ENCODE measurements at places on chromosomes 7 and 10.

DNA sequence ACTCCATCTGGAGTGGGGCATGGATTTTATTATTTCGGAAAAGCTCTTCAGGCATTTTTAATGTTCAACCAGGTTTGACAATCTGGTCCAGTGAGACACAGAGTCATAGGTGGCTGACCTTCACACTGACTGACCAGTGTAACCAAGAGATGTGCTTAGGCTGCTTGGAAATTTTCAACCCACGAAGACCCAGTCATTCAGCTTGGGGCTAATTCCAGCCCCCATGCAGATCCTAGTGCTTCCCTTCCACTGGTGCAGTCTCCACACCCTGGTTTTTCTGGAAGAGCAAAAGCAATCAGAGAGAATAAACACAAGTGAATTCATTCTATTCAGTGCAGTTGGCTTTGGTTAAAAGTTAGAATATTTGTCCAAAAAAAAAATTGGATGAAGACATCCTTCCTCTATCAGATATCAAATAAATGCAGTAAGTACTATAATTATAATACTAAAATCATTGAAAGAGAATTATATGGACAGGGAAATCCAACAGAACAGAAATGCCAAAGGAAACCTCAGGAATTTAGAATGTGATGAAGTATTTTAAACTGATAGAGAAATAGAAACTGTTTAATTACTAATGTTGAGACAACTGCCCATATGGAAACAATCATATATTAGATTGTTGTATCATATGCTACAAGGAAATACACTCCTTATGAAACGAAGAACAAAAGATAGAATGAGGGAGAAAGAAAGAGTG is 178.0 kb downstream of the NPSR1 start:
- DNase-seq = no peak

DNA sequence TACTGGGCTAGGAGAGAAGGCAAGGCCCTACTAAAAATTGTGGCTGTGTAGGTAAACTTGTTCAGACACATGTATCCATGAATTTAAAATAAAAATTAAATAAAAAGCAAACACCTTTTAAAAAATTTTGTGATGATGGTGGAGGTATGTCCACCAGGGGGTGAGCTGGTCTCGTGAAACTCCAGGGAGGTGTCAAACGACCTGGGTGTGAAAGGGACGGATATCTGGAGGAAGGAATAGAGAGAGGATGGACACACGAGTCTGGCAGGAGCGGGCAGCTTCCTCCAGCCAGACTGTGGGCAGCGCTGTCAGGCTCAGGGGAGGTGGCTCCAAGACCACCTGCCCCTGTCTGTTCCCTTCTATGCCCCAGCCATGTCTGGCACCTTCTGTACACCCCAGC is 34.8 kb upstream of the DMBT1 start:
- DNase-seq = no peak

GRCh38 chr10:7659560-7659959 is 7.2 kb downstream of the ITIH5 start:
- no peak for DNase-seq

DNA sequence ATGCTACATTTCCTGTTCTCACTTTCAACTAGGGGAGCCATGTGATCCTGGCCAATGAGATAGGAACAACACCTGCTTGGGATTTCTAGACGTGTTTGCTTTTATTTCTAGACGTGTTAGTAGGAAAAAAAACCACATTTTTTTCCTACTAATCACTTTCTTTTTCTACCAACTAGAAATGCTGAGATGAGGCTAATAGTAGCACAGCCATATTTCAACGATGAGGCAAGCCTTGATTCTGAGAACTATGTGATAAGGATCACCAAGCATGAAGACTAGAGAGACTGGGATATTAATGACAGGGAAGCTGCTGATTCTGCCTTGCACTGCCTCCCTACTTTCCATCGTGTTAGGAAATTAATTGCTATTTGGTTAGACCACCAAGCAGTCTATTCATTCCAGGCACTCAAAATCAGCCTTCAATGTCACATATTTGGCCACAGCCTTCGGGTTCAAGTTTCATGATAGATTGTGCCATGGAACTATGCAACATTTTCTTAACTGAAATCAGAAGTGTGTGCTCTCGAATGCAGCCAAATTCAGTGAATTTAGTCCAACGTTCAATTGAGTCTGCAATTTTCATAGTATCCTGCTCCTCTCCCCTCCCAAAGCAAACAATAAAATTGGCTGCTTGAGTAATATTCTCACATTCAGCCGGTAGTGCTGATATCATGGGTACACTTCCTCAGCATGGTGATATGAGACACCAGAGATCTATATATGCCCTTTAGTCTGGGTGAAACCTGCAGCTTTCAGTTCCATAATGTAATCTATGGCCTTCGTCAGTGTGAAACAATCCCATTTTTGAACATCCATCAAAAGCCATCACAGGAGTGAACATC is 98.1 kb downstream of the GPR37 start:
- no peak for DNase-seq

GRCh38 chr10:1425879-1426278 is 311.4 kb downstream of the ADARB2 start:
- no peak for DNase-seq

DNA sequence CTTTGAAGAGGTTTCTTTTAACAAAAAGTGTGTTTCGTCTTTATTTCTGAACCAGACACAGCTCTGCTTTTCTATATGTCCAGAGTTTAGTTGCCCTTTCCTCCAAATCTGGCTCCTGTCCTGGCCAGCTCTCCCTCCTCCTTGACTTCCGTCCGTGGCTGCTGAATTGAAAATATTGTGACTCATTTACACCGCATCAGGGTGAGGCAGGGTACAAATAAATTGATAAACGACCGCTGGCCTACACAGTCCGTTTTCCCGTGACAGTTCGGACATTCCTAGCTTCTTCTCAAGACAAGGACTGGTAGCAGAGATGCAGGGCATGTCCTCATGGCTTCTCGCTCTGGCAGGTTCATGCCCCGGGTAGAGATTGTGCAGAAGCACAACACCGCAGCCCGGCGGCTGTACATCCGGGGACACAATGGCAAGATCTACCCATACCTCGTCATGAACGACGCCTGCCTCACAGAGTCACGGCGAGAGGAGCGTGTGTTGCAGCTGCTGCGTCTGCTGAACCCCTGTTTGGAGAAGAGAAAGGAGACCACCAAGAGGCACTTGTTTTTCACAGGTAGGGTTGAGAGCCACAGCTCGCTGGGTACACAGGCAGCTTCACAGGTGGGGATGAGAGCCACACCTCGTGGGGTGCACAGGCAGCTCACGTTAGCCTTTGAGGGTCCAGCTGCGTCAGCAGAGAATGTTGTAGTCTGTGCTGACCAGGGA is 126.6 kb downstream of the TRRAP start:
- no peak for DNase-seq

- DNase-seq = no peak
Observed at GRCh38 chr7:27314111-27314510, 71.5 kb downstream of the EVX1 start.

DNA sequence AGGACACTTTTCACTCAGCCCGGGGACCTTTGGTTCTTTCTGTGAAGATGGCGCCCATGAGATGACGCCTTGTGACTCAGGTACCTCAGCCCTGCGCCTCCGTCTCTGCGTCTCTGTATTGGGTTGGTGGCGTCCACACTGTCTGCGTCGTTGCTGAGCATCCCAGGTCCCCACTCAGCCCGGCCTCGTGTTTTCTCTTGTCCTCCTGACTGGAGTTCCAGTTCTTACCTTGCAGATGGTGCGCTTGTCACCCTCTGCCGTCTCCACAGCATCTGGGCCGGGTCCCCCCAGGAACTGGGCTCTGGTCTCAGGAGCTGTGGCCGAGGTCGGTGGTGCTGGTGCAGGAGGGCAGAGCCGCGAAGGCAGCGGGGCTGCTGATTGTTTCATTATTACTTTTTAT is 150.4 kb downstream of the WDR37 start:
- no peak for DNase-seq

- DNase-seq = no peak
Observed at GRCh38 chr7:157794746-157795065, 457.9 kb downstream of the DNAJB6 start.

DNA sequence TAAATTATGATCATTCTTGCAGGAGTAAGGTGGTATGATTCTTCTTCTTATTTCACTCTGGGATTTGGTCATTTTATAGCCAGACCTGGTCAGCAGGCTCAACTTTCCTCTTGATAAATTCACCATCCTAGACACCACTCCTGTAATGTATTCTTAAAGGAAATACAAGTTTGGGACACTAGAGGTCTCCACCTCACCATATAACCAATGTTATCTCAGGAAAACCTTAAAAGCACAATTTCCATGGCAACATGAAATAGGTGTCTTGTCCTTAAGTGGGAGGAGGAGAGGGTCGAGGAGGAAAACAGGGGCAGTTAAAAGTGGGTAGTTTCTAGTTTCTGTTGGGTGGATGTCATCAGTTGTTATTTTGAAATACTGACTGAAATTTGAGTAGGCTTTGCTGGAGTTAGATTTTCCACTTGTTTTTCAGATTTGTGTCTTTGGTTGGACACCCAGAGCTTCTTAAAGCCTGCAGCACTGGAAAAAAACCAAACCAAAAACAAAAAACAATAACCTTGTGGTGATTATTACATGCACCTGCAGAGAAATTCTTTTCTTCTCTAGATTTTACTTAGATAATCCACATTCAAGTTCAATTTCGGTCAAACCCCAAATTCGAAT is 163.1 kb downstream of the PRKCQ start:
- DNase-seq = peak; percentile 25

- no peak for DNase-seq
Observed at GRCh38 chr7:146232604-146233003, 116.0 kb downstream of the CNTNAP2 start.

- no peak for DNase-seq
Observed at GRCh38 chr10:102476466-102477141, 25.3 kb upstream of the C10orf95 start.

DNA sequence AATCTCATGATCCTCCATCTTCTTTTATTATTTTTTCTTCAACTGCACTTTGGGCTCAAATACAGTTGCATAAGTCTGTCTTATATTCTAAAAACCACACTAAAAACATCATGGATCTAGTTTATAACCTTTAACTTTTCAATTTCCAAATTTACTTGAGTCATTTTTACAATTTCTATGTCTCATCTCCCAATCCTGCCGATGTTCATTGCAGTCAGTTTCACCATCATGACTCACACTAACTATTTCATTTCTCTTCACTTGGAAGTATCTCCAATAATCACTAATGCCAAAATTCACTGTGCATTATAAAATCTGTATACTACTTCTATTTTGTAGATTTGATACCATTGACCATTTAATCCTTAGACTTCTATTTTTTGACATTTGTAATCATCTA is 806.9 kb upstream of the SORCS1 start:
- no peak for DNase-seq

- DNase-seq = no peak
Observed at GRCh38 chr10:89535171-89536012, at the start of gene SLC16A12. Gene SLC16A12, minus strand, starts transcription at chr10:89535594. Its CDS starts 73,016 bp downstream, at chr10:89462578.

- no peak for DNase-seq
Observed at GRCh38 chr10:99280472-99280871, 44.8 kb upstream of the HPSE2 start.
